Non-pigmented ciliary epithelial cell (primary cell): ENCODE measurements at places on chromosomes 2 and 18.

DNA sequence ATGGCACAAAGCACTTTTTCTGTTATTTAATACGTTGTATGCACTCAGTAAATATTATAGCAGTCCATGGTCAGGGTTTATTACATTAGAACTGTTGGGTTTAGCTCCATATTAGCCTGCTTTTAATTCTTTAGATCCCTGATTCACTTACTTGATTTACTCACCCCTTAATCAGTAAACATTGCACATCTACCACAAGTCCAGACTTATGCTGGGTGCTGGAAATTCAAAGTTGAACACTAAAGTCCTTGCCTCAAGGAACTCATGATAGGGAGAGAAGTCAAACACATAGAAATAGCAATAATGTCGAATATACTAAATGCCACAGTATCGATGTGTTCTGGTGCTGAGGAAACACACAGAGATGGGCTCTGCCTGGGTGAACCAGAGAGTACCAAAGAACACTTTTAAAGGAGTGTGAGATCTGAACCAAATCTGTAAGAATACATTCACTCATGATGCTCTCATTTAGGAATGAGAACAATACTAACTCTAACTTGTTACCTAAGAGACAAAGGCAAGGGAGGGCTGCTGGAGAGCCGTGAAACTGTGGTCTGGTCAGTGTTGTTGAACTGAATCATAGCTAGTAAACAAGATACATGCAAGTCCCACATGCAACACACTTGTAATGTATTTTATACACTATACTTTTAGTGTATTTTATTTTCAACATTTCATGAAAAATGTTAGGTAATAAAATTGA is 4.9 kb downstream of the STAT4 start:
- DNase-seq = no peak

- no peak for DNase-seq
Measured at GRCh38 chr2:106018141-106018540, 176.0 kb downstream of the UXS1 start.

DNA sequence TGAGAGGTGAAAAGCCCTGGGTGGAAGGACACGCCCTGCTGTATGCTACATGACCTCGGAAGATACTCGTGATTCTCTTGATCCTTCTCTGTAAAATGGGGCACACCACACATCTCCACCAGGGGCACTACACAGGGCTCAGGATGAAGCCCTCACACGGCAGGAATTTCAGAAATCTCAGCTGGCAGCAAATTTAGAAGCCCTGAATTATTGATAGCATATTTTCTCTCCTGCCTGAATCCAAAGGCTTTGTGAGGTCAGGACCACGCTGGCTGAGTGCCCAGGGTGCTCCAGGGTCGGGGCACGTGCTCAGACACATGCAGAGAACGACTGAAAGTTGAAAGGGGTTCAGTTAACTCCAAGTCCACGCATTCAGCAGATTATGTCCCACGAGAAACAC is 42.1 kb upstream of the GALR1 start:
- DNase-seq = no peak

DNA sequence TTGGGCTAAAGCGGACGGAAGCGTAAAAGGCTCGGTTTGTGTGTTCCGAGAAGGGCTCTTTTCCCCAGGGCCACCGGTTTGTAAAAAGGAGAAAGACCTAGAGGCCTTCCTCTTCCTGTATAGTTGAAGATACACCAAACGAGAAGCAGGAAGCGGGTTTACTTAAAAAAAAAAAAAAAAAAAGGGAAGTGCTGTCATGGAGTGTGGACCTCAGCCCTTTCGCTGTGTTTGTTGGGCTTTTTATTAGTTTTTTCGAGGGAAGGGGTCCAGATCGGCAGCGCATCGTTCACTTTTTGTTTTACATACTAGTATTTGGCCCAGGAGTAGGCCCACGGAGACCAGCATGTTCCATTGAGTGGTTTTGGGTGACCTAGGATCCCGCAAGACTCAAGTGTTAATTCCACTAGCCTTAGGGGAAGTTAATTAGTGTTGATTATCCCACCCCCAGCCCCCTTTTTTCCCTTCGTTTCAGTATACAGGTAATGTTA is 676 bp downstream of the ACTR2 start:
- DNase-seq = no peak

- no peak for DNase-seq
Measured at GRCh38 chr2:113126845-113127645, at the start of gene IL1RN. Gene IL1RN (plus strand): TSS chr2:113127598. CDS start chr2:113127625, 27 bp downstream.

- no peak for DNase-seq
Measured at GRCh38 chr18:48857023-48857694, 93.6 kb downstream of the SMAD7 start.

DNA sequence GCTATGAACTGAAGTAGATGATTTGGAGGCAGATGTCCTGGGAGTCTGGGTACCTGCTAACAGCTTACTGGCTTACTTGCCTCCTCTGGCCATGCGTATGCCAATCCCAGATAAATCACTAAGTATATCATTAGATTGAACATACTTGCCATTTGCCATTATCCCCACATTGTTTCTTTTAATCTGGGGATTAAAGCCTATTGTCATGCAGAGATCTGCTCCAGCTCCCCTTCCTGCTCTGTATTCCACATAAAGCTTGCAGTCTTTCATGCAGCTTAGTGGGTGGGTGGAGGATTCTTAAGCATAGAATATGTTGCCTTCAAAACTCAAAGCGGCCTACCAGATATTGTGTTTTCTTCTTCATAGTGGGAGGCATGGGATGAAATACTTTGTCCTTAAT is 311.8 kb upstream of the MMADHC start:
- no peak for DNase-seq

GRCh38 chr2:30789670-30790210 is 17.5 kb downstream of the CAPN13 start:
- no peak for DNase-seq

- DNase-seq = no peak
Measured at GRCh38 chr2:168165397-168165796, 82.0 kb downstream of the STK39 start.
